ENCODE measurements at places on chromosomes 5 and 9.

GRCh38 chr5:177366528-177367322 is 9.0 kb downstream of the RGS14 start:
- DNase-seq = no peak

DNA sequence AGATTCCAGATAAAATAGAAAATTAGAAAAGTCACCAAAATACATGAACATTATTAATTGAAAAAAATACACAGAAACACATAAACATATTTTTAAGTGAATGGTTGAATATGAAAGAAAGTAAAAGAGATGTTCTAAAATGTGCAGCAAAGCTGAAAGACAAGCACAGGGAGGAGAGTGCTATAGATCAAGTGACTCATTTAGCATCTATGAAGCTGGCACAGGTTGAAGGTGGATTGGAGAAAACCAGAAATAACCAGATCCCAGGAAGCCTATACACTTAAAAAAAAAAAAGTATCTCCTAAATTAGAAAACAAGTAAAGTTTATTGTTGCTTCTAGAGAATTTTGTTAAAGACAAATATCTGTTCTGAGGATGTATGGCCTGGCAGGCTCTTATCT is 338.9 kb downstream of the CDH12 start:
- no peak for DNase-seq

DNA sequence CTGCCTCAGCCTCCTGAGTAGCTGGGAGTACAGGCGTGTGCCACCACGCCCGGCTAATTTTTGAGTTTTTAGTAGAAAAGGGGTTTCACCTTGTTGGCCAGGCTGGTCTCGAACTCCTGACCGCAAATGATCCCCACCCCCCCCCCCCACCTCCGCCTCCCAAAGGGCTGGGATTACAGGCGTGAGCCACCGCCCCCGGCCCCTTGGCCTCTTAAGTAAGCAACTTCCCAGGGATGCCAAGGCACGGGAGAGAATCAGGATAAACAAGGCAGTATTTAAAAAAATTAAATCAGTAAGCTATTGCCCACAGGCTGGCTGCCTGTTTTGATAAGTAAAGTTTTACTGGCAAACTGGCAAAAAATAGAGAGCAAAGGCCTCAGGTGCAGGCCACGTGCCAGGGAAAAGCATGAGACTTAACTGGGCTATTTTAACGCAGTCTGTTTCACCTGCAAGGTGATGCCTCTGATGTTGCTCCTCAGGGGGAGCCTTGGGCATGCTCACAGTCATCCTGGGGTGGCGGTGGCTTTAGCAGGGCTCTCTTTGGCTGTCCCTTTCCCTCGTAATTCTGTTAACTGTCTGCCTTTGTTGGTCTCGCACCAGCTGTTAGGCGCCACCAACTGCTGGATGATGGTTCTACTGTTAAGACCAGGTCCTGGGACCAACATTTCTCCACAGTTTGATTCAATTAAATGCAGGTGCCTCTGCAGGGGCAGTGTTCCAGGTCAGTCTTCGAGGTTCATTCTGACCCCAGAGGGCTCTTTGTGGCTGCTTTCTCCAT is 19.4 kb upstream of the RNF130 start:
- no peak for DNase-seq

DNA sequence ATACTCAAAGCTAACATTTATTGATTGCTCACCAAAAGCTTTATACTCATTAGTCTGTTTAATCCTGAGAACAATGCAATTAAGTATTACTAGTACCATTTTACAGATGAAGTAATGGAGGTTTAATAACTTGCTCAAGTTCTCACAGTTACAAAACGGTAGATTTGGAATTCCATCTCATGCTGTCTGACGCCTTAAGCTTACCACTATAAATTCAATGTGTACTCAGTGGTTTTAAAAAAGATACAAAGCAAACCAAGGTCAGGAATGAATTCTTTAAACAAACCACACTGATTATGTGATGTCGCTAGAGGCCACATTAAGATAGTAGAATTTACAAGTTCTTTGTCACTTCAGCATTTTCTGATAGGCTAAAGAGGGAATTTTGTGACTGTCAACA is 1.2 kb upstream of the C5orf63 start:
- DNase-seq = no peak

- DNase-seq = peak; percentile 63
Observed at GRCh38 chr9:126705767-126706697, 92.3 kb downstream of the LMX1B start.

DNA sequence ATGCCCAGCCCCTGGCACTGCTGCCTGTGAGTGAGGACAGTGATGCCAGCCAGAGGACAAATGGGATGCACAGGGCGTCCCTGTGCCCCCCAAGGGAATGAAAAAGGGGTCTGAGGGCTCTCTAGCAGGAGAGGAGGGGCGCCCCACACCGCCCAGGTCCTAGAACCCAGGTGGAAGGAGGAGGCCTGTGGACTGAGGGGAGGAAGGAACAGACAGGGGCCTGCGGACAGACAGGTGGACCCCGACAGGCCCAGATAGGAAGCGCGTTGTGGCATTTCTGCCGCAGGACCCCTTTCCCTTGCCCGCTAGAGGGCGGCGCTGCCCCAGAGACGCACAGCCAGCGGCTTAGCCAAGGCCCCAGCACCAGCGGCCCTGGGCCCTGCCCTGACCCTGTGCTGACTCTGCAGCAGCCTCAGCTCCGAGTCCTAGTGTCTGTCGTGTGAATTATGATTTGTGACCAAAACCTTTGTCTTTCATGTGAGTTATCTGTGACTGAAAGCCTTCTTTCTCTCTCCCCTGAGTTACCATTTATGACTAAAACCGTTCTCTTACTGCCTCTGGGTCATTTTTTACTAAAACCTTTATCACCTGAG is 30.7 kb downstream of the TRIP13 start:
- DNase-seq = peak; percentile 87

DNA sequence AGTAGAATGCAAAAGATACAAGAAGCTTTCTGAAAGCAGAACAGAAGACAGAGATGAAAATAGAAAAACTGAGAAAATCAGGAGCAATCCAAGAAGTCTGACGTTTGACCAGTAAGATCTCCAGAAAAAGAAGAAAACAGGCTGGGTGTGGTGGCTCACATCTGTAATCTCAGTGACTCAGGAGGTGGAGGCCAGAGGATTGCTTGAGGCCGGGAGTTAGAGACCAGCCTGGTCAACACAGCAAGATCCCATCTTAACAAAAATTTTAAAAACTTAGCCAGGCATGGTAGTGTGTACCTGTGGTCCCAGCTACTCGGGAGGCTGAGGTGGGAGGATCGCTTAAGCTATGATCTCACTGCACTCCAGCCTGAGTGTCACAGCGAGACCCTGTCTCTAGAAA is 15.9 kb downstream of the RETREG1 start:
- no peak for DNase-seq

DNA sequence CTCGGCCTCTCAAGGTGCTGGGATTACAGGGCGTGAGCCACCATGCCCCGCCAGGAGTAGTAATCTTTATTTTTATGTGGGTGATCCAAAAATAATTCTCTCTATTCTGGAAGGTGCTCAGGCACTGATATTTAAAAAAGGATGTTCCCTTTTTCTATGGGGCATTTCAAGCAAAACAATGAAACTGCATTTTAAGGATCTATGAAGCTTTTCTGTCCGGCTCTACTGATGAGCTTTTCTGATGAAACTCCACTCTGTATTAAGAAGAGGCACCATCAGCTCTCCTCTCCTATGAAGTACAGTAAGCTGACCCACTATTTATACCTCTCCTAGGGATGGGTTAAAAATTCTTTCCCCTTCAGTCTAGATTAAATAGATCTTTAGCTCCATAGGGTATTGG is 7.4 kb downstream of the ADAM19 start:
- DNase-seq = no peak

DNA sequence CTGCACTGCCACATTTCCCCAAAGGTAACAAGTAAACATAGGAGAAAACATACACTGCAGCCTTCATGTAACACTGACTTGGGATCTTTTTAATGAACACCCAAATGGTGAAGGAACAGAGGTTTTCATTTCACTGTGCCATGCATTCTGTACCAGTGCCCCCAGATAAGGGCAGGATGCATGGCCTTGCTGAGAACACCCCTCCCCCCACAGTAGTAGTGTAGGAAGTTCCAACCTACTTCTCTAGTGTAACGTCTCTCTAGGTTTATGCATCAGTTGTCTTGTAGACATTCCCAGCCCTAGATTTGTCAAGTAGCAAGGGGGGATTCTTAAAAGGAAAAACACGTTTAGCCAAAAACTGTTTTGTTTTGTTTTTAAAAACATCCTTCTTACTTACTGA is 29.9 kb downstream of the MAP3K1 start:
- no peak for DNase-seq

- no peak for DNase-seq
Observed at GRCh38 chr5:93577854-93578812, 2.9 kb downstream of the NR2F1-AS1 start.

DNA sequence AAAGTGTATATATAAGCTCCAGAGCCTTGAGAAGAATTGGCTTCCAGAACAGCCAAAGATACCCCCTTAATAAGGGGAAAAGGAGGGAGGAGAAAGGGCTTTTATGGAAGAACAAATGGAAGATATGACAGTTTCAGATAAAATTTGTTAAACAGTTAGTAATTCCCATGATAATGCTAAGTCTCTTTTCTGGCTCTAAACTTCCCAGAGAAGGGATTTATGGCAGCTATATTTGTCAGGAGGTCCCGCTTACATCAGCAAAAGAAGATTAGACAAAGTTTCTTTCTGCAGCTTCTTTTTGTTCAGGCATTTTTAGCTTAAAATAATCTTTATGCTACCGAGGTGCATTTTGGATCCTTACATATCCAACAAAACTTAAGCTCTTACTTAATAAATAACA is 14.3 kb upstream of the SLC36A3 start:
- DNase-seq = no peak

- no peak for DNase-seq
Observed at GRCh38 chr9:19188771-19189170, 41.7 kb upstream of the DENND4C start.

- DNase-seq = no peak
Observed at GRCh38 chr5:180121826-180122413, 50.4 kb upstream of the RNF130 start.

GRCh38 chr5:32471784-32472183 is 27.2 kb upstream of the ZFR start:
- DNase-seq = no peak

DNA sequence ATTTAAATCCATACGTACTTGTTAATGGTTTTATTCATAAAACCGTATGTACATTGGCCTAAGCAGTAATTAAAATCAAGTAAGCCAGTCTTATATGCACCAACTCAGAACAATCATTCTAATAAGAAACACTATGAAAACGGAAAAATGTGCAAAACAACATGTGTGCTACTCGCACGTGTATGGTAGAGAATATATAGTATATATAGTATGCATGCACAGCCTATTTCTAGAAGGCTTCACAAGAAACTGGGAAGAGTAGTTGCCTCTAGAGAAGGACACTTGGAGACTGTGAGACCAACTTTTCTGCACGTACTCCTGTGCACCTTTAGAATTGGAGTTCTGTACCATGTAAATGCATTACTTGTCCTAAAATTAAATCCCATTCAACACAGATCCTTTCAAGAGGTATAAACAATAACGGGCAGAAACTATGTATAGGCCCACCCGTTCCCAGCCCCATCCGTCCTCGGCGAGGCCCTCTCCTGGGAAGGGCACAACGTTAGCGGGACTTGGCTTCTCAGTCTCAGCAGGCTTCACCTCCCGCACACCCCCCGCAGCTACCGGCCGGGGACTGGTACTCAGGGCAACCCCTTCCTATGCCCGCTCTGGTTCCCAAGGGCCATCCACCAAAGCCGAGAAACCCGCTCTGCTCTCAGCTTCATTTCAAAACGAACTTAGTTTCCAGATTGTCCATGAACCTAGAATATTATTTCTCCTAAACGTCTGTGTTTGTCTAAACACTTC is 2.0 kb downstream of the CDC14B start:
- no peak for DNase-seq

Data from GM12891 (cell line).